ENCODE measurements at places on chromosomes 16 and 17.

DNA sequence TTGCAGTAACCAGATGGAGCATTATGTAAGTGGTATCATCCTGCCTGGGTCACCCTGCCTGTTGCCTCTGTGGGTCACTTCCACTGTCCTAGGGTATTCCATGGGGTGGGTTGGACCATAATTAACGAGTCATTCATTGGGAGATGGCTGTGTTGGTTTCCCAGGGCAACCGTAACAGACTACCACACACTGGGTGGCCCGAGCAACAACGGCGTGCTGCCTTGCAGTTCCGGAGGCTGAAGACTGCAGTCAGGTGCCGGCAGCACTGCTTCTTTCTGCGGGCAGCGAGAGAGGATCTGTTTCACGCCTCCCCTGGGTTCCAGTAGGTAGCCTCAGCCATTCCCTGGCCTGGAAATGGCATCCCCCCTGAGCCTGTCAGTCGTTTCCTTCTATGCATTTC lies 28.9 kb upstream of the CMIP start:
- no peak for DNase-seq

DNA sequence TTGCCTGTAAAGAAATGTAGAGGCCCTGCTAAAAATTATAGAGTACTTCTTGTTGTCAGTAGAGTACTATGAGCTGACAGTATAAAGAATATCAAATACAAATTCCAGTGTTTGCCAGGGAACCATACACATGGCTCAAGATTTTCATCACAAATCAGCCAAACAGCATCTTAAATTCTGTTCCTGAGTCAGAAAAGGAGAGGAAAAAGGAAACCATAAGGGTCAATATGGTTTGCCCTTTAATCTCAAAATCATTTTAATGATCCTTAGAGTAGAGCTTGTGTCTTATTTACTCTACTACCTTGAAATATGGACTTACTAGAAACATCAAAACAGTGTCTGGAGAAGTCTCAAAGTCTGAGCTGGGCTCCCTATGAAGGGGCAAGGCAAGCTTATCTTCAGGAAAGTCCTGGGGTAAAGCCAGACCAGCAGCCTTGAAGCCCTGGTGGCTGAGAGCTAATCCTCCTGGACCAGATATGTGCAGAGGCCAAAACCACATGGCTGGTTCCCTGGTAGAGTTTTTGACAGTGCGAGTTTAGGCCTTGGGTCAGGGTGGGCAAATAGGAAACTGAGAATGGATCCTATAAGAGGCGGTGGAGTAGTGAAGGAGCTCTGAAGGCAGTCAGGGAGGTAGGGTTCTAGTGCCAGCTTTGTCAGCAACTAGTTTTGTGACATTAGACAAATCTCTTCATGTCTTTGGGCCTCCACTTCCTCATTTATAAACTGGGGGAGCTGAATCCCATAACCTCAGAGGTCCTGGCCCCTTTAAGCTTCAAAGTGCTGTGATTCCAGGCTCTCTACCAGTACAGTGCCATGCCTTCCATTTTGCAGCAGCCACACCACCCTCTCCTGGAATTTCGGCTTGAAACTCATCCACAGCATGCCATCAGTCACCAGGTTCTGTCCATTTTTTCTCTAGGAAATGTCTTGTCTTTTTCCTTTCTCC lies 38.9 kb downstream of the MRTFB start:
- DNase-seq = no peak

DNA sequence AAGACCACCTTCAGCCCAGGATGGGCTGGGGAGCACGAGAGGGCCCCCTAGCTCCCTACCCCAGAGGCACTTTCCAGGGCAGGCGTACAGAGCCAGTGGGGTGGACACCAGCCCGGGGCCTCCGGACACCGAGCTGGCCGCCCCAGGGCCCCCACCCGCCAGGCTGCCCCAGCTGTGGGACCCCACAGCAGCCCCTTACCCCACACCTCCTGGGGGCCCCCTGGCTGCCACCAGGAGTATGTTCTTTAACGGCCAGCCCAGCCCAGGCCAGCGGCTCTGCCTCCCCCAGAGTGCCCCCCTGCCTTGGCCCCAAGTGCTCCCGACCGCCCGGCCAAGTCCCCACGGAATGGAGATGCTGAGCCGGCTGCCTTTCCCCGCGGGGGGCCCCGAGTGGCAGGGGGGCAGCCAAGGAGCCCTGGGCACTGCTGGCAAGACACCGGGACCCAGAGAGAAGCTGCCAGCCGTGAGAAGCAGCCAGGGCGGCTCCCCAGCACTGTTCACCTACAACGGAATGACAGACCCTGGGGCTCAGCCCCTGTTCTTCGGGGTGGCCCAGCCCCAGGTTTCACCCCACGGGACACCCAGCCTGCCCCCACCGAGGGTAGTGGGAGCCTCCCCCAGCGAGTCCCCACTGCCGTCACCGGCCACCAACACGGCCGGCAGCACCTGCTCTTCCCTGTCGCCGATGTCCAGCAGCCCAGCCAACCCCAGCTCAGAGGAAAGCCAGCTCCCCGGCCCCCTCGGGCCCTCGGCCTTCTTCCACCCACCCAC lies 24.3 kb upstream of the ZFPM1 start:
- DNase-seq = no peak

DNA sequence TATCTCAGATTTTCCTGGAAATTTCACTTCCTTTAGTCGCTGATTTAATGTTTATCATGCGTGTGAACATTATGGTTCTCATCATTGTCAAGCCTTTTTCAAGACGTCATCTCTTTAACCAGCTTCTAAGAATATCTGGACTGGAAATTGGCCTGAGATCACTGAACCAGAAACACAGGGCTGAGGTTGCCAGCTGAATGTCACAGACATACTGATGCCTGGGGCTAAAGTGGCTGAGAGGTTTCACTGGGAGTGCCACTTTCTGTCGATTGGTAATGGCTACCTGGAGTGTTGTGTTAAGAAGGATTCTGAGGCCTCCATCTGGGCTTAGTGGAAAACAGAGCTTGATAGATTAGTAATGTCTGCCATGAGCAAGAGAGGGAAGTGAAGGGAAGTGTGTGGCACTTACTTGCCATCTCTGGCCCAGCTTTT lies 54.2 kb downstream of the CRISPLD2 start:
- DNase-seq = no peak

GRCh38 chr17:15334266-15334665 lies 7.1 kb downstream of the TEKT3 start:
- DNase-seq = no peak

- DNase-seq = no peak
Measured at GRCh38 chr17:14733376-14733775, 432.5 kb downstream of the HS3ST3B1 start.

GRCh38 chr17:64653325-64653984 lies 8.7 kb downstream of the SMURF2 start:
- no peak for DNase-seq

DNA sequence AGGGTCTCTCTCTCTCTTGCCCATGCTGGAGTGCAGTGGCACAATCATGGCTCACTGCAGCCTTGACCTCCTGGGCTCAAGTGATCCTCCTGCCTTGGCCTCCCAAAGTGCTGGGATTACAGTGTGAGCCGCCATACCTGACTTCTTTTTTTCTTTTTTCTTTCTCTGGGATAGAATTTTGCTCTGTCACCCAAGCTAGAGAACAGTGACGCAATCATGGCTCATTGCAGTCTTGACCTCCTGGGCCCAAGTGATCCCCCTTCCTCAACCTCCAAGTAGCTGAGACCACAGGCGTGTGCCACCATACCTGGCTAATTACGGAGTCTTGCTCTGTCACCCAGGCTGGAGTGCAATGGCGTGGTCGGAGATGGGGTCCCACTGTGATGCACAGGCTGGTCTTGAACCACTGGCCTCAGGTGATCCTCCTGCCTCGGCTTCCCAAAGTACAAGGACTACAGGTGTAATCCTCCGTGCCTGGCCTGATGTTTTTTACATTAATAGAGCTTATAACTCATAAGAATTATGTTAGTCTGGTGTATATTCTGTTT lies 76.5 kb downstream of the BCAS3 start:
- DNase-seq = no peak

- no peak for DNase-seq
Measured at GRCh38 chr16:68134644-68135043, 49.5 kb downstream of the NFATC3 start.

DNA sequence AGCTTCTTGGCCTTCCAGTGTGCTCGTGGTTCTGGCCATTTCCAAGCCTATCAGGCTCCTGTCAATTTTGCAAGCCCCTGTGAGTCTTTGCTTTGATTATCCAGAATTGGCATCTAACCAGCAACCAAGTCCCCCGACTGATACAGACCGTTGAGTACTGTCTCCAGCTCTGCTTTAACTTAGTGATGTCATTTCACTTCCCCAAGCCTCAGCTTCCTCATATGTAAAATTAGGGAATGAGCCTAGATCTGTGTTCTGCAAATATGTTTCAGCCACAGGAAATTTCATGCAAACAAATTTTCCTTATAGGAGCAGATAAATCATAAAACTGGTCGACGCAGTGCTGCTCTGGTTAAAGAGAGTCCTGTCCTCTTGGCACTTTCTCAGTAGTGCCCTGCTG lies 60.1 kb upstream of the WSB1 start:
- DNase-seq = no peak

- DNase-seq = no peak
Measured at GRCh38 chr17:42023524-42024349, 3.8 kb downstream of the NKIRAS2 start.

DNA sequence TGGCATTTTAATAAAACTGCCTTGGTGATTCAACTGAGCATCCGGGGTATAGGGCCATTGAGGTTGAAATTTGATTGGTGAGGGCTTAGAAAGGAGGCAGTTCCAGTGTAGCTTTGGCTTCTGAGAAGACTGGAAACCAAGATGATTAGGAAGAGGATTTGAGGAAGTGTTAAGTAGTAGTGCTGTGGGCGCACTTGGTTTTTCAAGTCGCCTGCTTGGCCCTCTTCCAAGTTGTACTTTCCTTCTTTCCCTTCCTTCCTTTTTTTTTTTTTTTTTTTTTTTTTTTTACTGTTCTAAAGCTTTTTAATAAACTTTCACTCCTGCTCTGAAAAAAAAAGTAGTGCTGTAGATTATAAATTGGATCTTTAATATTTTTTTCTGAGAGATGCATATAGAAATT lies 320.5 kb downstream of the UTP18 start:
- no peak for DNase-seq

DNA sequence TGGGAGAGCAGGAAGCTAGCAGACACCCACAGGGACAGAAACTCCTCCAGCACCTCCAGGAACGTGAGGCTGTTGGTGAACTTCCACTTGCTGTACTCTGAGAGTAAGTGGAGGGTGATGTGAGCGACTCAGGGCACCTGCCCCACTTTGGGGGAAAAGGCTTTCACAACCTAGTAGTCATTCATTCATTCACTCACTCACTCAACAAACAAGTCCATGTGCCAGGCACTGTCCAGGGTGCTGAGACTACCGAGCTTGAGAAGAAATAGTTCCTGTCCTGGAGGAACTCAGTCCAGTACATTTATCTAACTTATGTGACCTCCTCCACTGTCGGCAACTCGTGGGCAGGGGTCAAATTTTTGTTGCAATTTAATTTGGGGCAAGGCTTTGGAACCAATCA lies 26.6 kb downstream of the LGALS9 start:
- no peak for DNase-seq

GRCh38 chr17:48587276-48588073 lies 2.6 kb downstream of the HOXB3 start:
- no peak for DNase-seq

- DNase-seq = no peak
Measured at GRCh38 chr17:78000341-78000740, 41.8 kb downstream of the TNRC6C start.

- no peak for DNase-seq
Measured at GRCh38 chr16:11561454-11561805, 25.3 kb downstream of the LITAF start.

- no peak for DNase-seq
Measured at GRCh38 chr16:14669776-14670175, 24.3 kb downstream of the PLA2G10 start.

DNA sequence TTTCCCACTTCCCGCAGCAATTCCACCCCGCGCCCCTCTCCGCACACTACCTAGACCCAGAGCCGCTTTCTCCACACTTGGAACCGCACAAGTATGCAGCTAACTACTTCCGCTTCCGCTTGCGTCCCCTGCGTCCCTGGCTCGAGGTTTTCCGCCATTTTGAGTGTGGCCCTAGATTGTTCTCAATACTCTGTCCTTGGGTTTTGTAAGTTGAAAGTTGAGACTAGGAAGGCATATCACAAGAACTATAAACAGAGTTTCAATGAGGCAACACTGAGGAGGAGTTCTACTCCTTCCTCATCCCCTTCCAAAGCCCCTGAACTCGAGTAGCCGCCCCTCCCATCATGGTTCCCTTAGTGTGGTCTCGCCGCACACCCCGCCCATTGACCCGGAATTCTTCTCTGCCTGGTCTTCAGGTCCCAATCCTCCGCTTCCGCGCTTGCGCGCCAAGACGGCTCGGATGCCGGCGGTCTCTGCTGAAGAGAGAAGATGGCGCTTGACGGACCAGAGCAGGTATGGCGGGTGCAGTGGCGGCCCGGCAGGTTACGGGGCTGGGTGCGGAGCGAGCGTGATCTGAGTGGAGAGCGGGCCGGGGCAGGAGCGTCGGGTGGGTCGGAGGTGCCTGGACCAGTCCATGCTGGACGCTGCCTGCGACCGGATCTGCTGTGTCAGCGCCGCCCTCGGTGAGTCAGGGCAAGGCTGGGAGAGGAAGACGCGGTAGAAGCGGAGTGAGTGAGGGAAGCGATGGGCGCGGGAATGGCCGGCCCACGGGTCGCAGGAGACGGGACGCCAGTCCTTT lies at the start of the genes FTSJ3 and PSMC5:
FTSJ3 (minus strand) TSS at position 662 of the 799 bp plus-strand sequence. CDS start 761 bp downstream, outside the sequence.
PSMC5 (plus strand) TSS at position 430 of the 799 bp plus-strand sequence; CDS start at position 490, 60 bp downstream.
- DNase-seq = peak; percentile 93

- no peak for DNase-seq
Measured at GRCh38 chr17:40485851-40486521, 15.4 kb downstream of the TNS4 start.

DNA sequence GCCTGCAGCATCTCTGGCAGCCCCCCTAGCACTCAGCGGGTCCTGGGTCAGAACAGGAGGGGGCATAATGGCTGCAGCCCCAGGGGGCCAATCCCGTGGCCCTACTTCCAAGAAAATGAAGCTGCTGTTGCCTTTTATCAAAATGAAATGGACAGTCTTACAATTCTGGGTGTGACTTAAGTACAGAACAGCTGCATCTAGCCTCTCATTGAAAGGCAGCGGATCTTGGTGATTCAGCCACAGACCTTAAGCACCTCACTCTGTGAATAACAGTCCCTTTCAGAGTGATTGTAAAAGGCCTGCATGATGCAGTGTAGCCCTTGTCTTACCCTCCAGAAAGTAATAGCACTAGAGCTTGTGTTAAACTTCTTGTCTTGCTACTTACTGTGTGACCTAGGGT lies 11.5 kb upstream of the UMOD start:
- DNase-seq = no peak

DNA sequence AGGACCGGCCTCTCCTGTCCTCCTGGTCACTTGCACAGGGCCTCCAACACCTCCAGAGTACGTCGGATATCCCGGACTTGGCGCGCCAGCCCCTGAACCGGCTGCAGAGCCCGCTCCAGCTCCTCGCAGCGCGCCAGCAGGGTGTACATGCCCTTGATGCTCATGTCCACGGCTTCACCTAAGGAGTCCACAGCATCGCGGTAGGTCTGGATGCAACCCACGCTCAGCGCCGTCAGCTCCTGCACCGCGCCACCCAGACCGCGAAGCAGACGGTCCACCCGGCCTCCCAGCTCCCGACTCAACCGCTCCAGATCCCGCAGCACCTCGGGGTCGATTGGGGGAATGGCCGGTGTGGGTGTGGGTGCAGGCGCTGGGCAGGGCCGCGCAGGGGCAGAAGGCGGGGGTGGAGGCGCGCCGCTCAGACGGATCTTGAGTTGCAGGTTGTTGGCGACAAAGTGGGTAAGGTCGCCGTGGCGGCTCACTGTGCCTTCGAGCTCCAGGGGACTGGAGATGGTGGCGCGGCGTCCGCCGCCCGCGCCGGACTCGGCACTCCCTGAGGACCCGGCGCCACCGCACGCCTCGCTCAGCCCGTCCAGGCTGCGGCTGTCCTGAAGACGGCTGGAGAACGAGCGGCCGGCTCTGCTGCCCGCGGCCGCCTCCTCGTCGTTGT lies 804 bp downstream of the BORCS6 start:
- DNase-seq = no peak

Data from activated T-helper 1 cell treated with anti-CD3 and anti-CD28 coated beads, Interleukin-2, amount 50 U/mL, for 16 hours (primary cell).